ENCODE measurements at places on chromosomes 13 and 19.

GRCh38 chr13:113938716-113939115 is 35.2 kb downstream of the C13orf46 start:
- no peak for DNase-seq

DNA sequence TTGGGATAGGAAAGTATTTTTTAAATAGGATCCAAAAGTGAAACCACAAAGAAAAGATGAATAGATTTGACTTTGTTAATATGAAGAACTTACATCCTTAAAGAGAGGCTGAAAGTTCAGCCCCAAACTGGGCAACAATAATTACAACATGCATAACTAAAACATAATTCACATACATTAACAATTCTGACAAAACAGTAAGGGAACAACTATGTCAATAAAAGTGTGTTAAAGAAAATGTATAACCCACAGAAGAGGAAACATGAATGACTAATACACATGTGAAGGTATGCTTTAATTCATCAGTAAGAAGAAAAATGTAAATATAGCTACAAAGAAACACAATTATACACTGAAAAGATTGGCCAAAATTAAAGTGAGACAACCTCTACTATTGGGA is 1597.6 kb upstream of the MIR17HG start:
- DNase-seq: no peak

GRCh38 chr19:33365691-33366090 is 7.8 kb upstream of the CEBPG start:
- DNase-seq: no peak

DNA sequence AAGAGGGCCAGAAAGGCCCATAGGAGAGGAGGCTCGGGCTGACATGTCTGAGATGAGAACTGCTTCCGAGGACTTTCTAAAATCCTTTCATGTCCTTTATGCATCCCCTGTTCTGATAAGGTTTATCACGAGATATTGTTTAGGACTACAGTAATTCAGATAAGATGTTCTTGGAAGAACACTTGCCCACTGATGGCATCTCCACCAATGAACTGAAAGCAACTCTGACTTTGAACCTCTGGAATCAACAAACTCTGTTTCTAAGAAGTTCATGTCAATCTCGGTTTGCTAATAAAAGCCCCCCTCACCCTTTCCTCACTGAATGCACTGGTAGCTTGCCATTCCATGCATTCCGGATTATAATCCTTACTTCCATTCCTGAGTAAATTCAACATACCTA is 90.9 kb downstream of the FGF9 start:
- no peak for DNase-seq

- DNase-seq: no peak
Observed at GRCh38 chr13:113879017-113879416, 15.1 kb upstream of the GAS6 start.
